ENCODE measurements at places on chromosomes 4 and X.

DNA sequence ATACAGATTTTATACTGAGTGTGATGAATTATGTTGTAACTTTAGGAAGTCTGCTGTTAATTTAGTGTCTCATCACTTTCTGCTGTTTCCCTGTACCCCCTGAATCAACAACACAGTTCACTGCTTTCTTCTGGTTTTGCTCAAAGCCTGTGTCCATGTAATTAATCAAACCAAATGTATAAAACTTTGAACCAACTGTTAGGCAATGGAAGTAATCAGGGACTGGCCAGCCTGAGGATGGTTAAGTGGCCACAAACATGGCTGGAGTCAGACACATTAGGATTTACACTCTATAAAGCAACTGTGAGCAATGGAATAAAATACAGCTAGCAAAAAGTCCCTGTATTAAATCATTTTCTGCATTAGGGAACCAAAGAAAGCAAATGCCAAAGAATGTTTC, 42.6 kb downstream of the CXCL1 start:
- no peak for DNase-seq

DNA sequence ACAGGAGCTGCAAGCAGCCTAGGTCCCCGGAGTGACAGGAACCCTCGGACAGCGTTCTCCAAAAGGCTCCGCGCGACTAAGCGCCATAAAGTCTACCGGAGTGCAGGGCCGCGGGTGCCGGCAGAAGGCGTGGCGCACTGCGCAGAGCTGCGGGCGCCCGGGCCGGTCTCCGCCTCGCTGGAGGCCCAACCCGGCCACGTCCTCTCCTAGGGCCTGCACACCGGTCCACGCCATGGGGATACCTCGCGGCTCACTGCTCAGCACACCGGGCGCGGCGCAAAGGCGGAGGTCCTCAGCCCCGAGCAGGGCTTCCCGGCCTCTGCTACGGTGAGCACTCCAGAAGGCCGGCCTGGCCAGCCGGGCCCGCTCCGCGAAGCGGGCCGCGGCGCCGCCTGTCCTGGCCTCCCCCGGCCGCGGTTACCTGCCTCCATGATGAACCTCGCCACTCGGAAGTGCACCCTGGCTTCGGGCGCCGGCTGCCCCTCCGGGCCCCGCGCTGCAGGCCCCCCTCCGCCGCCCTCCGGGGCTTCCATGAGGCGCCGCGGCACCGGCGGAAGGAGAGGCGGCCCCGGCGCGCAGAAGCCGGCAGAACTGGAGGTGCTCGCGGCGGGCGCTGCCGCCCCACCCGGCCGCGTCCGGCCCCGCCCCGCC, at the start of gene CCNQ:
CCNQ (minus strand) TSS at position 599 of the 651 bp plus-strand sequence; CDS start at position 533, 66 bp downstream.
- no peak for DNase-seq

DNA sequence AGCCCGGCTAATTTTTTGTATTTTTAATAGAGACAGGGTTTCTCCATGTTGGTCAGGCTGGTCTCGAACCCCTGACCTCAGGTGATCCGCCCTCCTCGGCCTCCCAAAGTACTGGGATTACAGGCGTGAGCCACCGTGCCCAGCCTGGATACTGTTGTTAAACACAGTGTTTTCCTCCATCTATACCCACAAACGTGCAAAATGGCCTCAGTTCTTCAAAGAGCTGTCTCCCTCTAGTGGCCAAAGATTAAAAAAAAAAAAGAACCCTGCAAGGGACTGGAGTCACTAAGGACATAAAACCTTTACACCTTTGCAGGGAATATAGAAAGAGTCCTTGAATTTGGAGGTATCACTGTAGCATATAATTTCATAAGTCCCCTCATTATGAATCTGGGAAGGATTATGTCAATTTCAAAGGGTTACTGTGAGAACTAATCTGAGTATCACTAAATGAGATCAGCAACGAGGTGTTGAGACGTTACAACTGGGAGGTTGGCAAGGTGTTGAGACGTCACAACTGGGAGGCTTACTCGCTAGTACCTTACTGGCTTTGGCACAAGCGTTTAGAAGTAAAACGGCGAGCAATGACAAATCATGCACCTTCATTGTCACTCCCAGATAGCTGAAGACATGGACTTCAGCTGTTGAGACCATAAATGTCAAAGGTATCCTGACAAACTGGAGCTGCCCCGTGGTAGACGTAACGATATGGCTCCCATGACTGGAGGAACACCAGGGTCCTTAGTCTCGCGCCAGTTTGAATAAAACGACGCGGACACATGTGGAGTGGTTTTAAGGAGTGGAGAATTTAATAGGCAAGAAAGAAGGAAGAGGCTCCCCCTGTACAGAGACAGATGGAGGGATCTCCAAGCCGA, 33.4 kb upstream of the ENPP6 start:
- peak; percentile 62 for DNase-seq

- DNase-seq: no peak
These were observed 83.4 kb downstream of the UCHL1 start for GRCh38 chr4:41339812-41340809.

- DNase-seq: peak; percentile 7
These were observed 93.0 kb downstream of the TSPAN7 start for GRCh38 chrX:38654302-38654701.

GRCh38 chr4:61224573-61224972, 24.4 kb downstream of the ADGRL3 start:
- no peak for DNase-seq

- DNase-seq: no peak
These were observed 15.7 kb upstream of the SLC10A4 start for GRCh38 chr4:48467442-48467841.

DNA sequence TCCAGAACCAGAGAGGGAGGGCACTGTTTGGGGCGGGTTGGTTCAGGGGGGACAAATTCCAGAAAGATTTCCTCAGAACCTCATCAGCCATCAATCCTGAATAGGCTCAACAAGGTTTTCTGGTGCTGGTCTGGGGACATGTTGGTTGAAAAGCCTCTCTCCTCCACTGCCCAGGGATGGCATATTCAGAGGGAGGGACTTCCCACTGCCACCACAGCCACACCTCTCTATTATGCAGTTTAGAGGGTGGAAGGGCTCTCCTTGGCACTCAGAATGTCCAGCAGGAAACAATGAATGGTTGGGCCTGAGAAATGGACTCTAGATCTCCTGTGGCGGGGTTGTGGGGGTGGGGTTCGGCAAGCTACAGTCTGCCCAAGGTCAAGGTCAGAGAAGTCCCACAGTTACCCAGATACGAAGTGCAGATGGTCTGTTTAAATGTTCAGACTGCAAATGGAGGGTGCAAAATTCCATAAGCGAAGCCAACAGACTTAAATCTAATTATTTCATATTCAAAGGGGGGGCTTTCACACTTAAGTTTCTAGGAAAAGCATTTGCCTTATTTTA, 70.7 kb downstream of the LEF1 start:
- no peak for DNase-seq

DNA sequence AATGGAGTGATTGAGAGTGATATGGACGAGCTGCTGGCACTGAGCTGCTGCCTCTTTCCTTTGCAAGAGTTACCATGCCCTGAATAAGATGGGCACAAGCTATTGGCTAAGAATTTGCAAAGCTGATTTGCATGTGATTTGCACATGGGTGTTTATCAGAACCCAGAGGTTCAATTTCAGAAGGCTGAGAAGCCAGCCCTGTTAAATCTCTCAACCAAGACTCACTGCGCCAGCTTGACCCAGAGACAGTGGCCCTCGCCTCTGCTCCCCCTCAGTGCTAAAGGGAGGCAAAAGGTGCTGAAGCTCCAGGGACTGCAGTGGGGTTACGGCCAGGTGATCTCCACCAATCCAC, 701 bp downstream of the ARHGAP4 start:
- no peak for DNase-seq

- DNase-seq: no peak
These were observed 60.8 kb downstream of the SPCS3 start for GRCh38 chr4:176380352-176381157.

GRCh38 chr4:139619644-139620043, 46.0 kb upstream of the MGST2 start:
- DNase-seq: no peak

DNA sequence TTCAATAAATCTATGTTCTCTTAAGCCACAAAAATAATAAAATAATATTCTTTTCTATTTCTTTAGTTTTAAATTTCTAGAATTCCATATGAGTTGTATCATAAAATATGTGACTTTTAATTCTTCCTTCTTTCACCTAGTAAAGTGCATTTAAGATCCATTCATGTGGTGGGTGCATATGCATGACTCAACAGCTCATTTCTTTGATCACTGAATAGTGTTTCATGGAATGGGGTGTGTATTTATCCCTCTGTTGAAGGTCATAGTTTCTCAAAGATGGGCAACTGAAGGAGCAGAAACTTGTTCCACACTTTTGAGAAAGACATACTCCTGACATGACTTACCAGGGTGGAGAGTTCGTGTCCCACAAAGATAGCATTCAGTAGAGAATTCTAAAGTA, 1230.3 kb upstream of the AGA start:
- no peak for DNase-seq

- no peak for DNase-seq
These were observed 490.3 kb upstream of the PABPC4L start for GRCh38 chr4:134691915-134692314.

GRCh38 chrX:20270562-20270890, 3.8 kb upstream of the RPS6KA3 start:
- DNase-seq: no peak

DNA sequence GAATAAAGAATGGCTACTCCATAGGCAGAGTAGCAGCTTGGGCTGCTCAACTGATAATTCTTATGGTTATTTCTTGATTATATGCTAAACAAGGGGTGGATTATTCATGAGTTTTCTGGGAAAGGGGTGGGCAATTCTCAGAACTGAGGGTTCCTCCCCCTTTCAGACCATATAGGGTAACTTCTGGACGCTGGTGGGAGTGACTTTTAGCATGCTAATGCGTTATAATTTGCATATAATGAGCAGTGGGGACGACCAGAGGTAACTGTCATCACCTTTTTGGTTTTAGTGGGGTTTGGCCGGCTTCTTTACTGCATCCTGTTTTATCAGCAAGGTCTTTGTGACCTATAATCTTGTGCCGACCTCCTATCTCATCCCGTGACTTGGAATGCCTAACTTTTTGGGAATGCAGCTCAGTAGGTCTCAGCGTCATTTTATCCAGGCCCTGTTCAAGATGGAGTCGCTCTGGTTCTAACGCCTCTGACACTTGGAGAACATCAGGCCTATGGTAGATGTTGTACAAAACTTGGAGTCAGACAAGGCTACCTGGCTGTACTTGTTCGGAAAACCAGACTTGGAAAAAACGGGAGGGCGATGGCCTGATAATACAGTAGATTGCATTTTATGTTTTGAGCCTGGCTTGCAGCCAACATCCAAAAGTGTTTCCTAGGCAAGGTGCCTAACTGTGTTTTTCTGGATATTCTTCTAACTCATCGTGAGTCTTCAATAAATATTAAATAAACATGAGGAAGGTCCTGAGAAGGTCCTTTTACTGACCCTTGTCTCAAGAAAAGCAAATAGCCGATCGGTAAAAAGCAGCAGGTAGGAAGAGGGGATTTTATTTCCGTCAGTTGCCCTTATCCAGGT, 1.8 kb upstream of the TMEM164 start:
- DNase-seq: peak; percentile 8

DNA sequence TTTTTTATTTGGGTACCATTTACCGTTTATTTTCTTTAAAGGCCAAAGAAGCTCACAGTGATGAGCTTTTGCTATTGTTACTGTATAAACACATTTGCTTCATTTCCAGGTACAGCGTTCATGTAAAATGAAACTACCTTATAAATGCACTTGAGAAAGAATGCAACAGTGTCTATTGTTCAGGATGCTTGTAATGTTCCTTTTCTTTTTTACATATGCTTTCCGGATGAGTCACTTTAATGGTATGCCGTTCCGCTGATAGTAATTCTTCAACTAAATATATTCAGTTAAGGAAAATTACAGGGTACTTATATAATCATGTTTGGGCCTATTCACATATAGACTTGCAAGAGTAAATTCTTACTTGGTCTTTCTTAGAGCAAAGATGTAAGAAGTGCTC, 354.9 kb downstream of the RPA4 start:
- no peak for DNase-seq

- DNase-seq: no peak
These were observed 100.6 kb downstream of the NHS start for GRCh38 chrX:17475449-17476217.

GRCh38 chrX:39324233-39324930, 523.1 kb downstream of the MID1IP1 start:
- DNase-seq: no peak

DNA sequence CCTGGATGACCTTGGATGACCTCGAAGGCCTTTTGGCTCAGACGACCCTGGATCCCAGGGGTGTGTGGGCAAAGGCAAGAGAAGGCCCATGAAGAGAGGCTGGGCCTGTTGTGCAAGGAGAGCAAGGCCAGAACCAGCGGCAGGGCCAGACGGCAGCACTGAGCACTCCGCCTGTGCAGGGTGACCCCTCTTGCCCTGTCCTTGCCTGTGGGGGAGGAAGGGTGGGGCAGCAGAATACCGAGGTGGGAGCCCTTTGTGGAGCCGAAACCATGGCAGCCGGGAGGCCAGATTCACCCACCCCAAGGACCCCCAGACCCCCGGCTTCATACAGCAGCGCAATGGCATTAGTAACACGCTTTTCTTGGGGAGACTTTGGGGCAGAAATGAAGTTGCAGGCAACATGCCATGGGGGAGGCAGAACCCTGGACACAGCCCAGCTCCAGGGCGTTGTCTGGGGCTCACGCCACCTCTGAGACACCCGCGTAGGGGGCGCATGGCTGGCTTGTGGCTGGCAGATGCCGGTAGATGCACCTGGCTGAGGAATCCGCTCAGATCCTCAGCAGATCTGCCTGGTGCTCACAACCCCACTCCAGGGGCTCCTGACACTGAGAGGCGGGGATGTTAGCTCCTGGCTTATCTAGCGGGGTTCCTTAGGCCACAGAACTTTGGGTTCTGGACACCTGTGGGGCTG, 114.5 kb downstream of the FAM53A start:
- no peak for DNase-seq

GRCh38 chrX:69555481-69556041, 51.4 kb downstream of the NALF2 start:
- DNase-seq: no peak

GRCh38 chrX:2282490-2283090, 218.2 kb downstream of the DHRSX start:
- DNase-seq: no peak

- no peak for DNase-seq
These were observed 10.2 kb upstream of the FGF2 start for GRCh38 chr4:122816476-122816875.

GRCh38 chr4:169399976-169400767, 129.4 kb upstream of the SH3RF1 start:
- no peak for DNase-seq

DNA sequence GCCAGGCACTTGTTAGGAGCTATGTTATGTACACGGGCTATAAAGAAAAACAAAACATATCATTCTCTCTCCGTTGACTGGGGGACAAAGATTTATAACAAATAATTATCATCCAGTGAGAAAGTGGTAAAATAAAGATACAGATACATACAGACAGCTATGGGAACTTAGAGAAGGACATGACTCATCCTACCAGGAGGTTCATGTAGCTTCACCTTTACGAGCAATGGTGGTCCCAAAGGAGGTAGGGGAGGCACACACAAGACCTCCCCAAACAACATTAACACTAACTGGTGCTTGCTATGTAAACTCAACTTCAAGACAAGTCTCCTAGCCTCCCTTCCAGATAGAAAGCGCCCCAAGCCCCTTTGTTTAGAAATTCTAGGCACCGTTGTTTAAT, 8.9 kb downstream of the AMBN start:
- no peak for DNase-seq

Data from CD4-positive, alpha-beta T cell treated with Interleukin-17A for 1 hour (primary cell).